Globus pallidus (tissue), 1 donor: ENCODE measurements at places on chromosomes 7 and 10.

GRCh38 chr7:149455175-149455950 is 5.5 kb downstream of the ZNF777 start:
- no peak for DNase-seq

DNA sequence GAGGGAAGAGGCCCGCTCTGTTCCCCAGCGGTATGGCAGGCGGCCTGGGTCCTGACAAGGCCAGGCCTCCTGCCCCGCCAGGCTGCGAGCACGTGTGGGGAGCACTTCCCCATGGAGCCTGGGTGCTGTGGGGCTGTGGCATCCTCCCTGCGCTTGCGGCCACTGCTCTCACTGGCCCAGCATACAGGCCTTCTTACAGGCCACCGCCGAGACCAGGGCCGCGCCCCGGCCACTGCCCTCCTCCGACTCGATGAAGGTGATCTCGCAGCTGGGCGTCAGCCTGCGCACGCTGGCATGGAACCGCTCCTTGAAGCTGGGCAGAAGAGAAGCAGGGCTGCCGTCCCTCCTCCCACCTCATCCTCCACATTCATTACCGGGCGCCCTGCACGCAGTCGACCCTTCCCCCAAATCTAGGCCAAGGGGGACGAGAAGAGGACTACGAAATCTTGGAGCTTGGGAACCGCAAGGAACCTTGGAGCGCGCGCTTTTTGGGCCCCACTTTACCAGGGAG is 3.9 kb upstream of the MYL7 start:
- no peak for DNase-seq

GRCh38 chr7:2725178-2726105 is 37.4 kb downstream of the AMZ1 start:
- DNase-seq: no peak

DNA sequence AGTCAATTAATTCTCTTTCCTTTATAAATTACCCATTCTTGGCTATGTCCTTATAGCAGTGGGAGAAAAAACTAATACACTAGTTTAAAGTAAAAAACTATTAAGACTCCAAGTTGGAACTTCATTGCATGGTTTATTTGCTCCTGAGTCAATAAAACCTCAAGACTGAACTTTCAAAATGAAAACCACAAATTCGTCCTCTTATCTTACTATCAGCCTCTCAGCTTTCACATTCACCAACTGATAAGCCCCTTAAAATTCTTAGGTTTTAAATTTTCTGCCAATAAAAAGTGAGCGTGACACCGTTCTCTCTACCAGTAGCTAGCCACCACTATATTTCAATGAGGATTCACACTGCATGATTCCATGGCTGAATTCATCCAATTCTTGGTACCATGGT is 346.4 kb upstream of the NPSR1 start:
- DNase-seq: no peak

GRCh38 chr7:120860156-120860555 is 2.2 kb upstream of the TSPAN12 start:
- DNase-seq: no peak
